ENCODE measurements at places on chromosomes 5 and 9.

GRCh38 chr5:143124593-143124992 is 278.9 kb downstream of the NR3C1 start:
- DNase-seq: no peak

- DNase-seq: no peak
Observed at GRCh38 chr5:143207058-143207457, 196.4 kb downstream of the NR3C1 start.

GRCh38 chr9:77769246-77769645 is 121.1 kb upstream of the GNA14 start:
- DNase-seq: no peak

DNA sequence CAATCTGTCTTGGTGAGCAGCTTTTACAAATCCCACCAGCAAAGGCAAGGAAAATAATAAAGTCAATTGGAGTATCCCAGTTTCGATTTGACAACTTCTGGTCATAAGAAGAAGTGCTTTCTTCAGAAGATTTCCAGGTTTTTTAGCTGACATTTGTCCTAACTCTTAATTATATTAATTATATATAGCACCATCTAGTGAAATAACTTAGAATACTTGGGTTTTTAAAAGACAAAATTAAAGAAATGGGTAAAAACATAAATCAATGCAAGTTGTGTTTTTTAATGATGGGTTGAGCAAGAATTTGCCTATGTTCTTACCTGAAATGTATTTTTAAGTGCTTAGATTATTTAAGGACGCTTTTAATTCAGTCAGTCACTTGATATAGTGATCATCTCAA is 421.8 kb downstream of the ACTL7B start:
- DNase-seq: no peak

DNA sequence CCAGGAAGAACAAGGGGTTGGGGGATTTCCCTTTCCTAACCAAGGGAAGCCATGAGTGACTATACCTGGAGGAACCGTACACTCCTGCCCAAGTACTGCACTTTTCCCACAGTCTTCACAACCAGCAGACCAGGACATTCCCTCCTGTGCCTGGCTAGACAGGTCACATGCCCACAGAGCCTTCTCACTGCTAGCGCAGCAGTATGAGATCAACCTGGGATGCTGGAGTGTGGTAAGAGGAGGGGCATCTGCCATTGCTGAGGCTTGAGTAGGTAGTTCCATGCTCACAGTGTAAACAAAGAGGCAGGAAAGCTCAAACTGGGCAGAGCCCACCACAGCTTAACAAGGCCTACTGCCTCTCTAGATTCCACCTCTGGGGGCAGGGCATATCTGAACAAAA is 35.9 kb downstream of the SAXO1 start:
- no peak for DNase-seq

Data from stimulated activated CD4-positive, alpha-beta T cell treated with anti-CD3 and anti-CD28 coated beads, Interleukin-1b, Interleukin-23, amount 100 ng/mL, for 24 hours (primary cell).